NCI-H187 (cell line): ENCODE measurements at places on chromosomes 11 and 22.

DNA sequence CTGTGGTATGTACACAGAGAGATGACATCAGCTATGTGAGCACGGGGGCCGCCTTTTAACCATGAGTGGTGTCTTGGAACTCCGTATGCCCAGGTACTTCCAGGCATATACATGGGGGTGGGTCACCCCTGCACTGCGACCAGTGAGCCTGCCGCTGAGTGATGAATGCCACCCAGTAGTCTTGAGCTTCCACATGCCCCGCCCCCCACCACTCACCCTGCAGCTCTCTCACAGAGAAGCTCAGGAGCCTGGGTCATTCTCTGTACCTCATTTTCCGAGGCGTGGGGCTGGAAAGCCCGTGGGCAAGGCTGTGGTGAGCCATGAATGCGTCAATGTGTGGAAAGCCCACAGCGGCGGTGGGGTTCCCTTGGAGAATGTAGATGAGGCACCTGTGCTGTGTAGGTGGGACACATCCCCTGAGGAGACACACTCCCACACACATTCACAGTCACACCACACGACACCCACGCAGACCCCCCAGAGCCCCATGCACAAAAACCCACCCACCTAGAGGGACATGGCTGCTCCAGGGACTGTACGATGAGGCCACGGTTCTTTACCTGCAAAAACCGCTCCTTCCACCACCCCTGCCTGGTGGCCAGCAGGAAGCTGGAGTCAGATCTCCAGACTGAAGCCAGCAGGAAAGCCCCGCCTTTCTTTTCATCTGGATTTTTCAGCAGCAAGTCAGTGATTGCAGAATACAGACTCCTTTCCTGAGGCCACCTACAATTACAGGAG, 67.6 kb downstream of the PIWIL3 start:
- no peak for DNase-seq

DNA sequence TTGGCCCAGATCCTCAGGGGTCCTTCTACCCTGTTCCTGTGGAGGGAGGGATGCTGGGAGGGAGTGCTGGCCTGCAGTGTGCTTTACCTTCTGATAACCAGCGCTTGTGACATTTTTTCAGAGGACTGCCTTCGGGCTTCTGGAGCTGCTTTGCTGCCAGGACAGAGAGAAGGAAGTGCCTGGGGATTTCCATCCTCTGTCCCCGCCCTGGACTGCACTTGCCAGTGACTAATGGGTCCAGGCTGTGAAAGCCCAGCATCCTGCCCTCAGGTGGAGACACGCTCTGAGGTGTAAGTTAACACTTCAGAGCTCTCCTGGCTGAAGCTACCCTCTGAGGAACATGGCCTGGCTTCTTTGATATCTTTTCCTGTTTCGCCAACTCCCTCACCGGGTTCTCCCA, 158.7 kb upstream of the SYT13 start:
- no peak for DNase-seq

DNA sequence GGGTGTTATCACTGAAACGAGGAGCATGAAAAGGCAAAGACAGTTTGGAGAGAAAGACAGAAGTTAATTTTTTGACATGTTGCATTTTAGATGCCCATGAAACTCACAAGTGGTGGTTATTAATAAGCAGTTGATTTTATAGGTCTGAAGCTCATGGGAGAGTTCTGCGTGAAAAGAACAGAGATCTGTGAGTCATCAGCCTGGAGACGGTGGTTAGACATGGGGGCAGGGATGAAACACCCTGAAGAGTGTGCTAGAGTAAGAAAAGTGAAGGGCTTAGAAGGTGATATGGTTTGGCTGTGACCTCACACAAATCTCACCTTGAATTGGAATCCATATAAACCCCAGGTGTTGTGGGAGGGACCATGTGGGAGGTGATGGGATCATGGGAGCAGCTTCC, 289.1 kb upstream of the ISX start:
- no peak for DNase-seq

DNA sequence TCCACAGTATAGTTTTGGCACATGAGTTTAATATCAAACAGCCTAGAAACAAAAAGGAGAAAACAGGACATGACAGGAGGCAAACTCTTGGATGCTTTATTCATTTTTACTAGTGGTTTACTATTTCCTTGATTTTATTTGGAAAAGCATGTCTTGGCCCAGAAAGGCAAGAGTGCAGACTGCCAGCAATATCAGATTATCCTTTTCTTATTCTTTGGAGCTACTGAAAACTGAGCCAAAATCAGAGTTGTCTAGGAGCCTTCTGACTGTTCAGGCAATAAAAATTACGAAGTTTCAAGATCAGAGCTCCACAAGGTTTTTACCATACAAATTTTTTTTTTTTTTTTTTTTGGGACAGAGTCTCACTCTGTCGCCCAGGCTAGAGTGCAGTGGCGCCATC, 16.0 kb downstream of the CELF1 start:
- DNase-seq = no peak

DNA sequence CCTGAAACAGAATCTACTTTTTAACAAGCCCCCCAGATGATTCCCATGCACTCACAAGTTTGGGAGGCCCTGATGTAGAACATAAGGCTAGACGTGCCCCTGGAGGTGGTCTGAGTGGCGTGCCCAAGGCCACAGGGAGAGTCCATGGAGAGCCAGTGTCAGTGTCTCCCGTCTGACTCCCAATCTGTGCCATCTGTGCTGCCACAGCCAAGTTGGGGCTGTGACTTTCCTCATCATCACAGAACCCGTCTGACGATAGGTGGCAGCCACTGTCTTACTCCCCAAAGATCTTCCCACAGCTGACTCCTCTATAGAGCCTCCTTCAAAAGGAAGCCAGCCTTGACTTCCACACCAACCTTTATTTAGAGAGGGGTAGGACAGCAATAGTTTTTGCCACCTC, 470.5 kb downstream of the SOX6 start:
- no peak for DNase-seq

- DNase-seq = peak; percentile 55
Observed at GRCh38 chr11:10930972-10931760, 73.3 kb upstream of the ZBED5 start.

DNA sequence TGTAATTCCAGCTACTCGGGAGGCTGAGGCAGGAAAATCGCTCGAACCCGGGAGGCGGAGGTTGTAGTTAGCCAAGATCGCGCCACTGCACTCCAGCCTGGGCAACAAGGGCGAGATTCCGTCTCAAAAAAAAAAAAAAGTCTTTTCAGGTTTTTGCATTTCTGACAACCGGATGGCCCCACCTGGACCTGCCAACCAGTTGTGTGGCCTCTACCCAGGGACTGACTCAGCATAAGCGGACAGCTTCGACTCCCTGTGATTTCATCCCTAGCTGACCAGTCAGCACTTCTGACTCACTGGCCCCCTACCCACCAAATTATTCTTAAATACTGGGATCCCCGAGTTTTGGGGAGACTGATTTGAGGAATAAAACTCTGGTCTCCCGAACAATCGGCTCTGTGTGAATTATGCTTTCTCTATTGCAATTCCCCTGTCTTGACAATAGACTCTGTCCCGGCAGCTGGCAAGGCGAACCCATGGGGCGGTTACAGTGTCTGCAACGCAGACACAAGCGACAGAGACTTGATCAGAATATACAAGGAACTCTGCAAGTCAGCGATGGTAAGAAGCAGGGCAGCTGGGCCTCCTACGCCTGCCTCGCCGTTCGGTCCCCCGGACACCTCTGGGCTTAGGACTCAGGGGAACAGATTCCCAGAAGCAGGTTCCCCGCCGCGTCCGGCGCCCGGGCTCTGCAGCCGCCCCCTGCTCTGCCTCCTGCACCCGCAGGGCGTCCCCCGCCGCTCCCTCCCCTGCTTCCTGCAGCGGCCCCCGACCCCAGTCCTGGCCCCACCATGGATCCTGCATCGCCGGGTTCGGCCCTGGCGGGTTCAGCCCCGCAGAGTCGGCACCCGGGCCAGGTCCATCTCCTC, 741 bp upstream of the TALDO1 start:
- no peak for DNase-seq

DNA sequence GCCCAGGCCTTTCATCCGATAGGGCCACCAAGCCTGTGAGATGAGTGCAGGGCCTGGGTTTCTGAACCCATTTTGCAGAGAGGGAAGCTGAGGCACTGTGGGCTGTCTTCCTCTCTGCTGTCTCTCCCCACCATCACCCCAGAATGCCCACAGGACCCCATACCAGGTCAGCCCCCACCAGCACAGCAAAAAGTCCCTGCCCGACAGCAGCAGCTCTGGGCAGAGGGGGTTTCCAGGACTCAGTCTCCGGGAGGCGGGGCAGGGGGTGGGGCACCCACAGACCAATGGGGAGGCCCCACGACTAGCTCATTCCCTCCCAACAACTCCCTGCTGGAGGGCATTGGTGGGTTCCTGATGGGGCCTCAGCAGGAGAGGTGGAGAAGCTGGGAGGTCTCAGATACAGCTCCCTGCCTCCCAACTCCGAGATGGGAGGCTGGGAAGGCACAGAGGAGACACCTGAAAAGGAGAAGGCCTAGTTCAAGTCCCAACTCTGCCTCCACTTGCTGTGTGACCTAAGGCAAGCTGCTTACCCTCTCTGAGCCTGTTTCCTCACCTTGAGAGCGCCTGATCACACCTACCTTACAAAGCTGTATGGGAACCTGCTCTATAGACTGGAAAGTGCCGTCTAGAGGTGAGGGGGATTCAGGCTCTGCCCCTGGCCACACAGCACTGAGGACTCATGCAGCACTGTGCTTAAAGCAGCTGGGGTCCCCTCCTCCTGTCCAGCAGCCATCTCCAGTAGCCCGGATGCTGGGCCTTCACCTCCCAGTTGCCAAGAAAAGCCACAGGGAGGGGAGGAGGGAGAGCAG, 3.5 kb downstream of the CBX7 start:
- no peak for DNase-seq

DNA sequence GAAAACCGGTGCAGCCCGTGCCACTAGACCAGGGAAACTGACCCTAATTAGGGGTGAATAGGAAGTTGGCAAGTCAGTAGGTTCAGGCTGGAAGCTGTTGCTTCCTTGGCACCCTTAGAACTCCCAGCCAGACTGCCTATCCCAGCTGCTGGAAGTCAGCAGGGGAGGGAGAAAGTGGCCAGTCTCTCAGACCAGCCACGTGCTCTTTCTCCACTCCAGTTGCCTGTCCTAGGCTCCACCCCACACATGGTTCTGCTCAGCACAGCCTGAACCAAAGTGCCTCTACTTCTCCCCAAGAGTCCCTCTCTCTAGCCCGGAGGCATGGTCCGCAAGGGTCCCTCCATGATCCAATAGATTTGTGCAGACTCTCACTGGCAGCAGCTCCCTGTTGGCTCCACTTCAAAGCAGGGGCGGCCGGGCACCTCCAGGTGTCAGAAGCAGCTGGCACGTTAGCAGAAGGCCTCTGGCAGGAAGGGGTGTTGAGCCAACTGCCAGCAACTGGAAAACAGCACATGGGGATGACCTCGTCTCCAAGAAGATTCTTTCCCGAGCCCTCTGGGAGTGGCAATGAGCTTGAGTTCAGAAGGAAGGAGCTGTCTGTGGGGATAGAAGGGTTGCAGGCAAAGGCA, 27.7 kb downstream of the ARFGAP2 start:
- no peak for DNase-seq

GRCh38 chr11:58046231-58046630, 15.5 kb downstream of the OR6Q1 start:
- DNase-seq = no peak

- DNase-seq = no peak
Observed at GRCh38 chr11:3207526-3208189, 11.0 kb downstream of the MRGPRG start.

GRCh38 chr11:65569164-65569972, 909 bp upstream of the ZNRD2 start:
- no peak for DNase-seq

- DNase-seq = no peak
Observed at GRCh38 chr22:32949391-32950173, 108.6 kb downstream of the SYN3 start.

DNA sequence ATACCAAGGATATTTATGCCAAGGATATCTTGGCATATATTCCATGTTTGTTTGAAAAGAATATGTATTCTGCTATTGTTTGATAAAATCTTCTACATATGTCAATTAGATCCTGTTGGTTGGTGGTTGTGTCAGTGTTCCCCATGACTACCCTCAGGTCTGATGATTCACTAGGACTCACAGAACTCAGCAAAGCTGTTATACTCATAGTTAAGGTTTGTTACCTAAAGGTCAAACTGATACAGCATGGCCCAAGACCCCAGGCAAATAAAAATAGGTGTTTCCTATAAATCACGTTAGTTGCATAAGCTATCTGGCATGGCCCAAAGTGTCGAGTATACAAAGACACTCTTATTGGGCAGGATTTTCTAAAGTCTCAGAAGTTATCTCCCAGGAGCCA, 30.2 kb upstream of the B3GNT6 start:
- DNase-seq = no peak

DNA sequence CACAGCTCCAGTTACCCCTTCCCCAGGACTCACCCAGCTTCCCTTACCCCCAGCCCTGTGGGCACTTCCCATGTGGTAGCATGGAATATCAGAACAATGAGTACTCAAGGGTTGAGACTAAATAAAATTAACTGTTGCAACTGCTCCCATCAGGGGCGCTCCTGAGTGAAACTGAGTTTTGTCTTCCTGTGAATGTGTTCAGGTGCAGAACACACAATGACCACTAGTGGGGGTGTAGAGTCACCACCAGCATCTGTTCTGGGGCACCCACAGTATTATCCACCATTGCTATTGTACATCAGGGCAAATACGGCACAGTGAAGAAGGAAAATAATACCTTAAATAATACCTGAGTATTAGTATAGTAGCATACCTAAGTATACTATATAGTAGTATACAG, 689.7 kb downstream of the TBC1D22A start:
- no peak for DNase-seq

- no peak for DNase-seq
Observed at GRCh38 chr11:46308631-46309419, 31.4 kb downstream of the CREB3L1 start.

GRCh38 chr11:122697636-122698167, 42.2 kb downstream of the UBASH3B start:
- no peak for DNase-seq

- no peak for DNase-seq
Observed at GRCh38 chr11:86800960-86801272, 574 bp downstream of the PRSS23 start.

- DNase-seq = no peak
Observed at GRCh38 chr11:9576701-9577381, 3.4 kb downstream of the WEE1 start.

DNA sequence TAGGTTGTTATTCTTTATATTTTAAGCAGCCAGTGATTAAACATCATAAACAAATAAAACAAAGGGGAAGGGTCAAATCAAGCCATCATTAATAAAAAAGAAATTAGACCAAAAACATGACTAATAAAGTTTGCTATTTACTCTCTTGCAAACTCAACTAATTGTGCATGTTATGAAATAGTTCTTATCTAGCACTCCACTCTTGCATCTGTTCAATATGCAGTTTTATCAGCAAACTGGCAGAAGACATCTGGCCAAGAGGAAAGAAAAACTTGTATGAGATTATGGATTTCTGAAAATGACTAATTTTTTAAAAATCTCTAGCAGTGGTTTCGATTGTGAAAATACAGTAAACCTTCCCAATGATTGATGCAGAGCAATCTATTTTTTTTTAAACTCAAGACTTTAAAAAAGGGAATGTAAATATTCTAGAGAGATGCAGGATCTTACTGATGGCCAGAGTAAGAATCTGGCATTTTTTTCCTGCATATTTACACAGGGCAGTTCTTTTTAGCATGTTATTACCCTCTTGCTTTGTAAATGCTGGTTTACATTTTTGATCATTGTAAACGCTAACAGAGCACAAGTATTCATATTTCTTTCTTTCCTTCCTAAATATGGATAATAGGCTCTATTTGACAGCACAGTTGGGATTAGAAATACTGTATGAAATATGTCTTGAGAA, 83.3 kb downstream of the GRIA4 start:
- DNase-seq = no peak
